ENCODE measurements at places on chromosomes 5 and 9.

GRCh38 chr5:107404595-107405374, 266.0 kb downstream of the EFNA5 start:
- no peak for DNase-seq

GRCh38 chr9:110261632-110262031, 5.3 kb upstream of the TXN start:
- no peak for DNase-seq

GRCh38 chr9:108363311-108363710, 492.5 kb downstream of the ACTL7B start:
- DNase-seq, result no peak

DNA sequence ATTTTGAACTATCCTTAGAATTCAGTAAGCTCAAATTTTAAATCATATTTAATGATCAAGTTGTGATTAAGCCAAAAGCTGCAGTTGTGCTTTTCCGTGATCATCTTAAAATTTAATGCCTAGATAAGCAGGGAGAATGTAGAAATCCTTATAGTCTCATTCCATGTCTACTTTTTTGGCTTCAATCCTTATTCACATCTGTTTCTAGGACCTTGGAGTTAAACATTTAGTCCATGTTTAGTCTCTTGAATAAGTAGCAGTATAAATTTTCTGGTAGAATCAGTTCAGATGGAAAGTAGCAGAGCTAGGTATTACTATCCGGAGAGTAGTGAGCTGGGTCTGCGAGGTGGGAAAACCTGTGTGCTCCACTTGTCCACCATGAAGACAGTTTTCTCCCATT, 59.3 kb upstream of the RIOK2 start:
- no peak for DNase-seq

DNA sequence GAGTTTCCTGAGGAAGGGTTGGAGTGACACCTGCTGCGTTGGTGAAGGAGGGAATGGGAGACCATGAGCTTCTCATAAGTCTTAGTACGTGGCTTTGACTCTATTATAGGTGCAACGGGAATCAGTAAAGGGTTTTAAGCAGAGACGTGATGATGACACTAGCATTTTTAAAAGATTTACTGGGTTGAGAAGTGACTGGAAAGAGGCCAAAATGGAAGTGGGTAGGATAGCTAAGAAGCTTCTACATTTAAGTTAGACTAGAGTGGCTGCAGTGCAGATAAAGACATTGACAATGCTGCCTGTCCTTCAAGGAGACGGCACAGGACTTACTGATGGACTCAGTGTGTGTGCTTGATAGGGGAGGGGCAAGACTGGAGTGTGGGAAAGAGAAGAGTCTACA, 6.2 kb downstream of the GAPT start:
- DNase-seq, result no peak

DNA sequence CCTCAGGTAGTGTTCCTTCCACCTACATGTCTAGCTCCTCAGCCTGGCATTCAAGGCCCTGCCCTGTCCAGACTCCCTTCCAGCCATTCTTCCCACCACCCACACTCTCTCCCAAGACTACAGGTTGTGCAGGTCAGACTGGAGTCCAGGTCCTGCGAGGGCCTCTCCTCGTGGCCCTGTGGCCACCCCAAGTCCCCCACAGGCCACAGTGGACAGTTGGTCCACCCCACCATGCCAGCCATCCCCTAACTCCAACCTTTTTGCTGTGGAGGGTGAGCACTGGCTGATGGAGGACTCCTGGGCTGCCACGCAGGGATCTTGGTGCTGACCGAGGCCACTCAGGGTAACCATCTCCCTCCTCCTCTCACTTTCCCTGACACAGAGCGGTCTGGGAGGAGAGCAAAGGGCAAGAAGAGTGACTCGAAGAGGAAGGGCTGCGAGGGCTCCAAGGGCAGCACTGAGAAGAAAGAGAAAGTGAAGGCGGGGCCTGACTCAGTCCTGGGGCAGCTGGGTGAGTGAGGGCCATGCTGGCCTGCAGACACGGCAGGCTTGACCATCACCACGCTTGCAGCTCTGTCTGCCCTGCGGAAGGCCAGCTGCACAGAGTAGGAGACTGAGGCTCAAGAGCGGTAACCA, 51.0 kb downstream of the JADE2 start:
- no peak for DNase-seq

DNA sequence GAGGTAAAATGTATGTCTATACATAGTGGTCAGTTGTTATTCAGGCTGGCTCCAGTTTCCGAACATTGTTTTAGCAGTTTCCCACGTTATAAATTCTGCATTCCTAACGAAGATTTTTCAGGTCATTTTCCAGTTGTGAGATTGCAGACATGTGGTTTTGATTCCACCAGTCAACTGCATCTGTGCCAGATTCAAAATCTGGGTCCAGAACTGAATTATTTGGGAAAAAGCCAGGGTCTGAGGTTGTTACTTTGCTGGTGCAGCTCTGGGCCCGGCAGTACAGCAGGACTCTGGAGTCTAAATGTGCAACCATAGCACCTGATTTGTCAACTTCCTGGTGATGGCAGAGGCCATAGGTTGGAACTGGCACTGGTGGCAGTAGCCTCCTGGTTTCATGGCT, 105.7 kb upstream of the MEGF10 start:
- DNase-seq, result no peak

DNA sequence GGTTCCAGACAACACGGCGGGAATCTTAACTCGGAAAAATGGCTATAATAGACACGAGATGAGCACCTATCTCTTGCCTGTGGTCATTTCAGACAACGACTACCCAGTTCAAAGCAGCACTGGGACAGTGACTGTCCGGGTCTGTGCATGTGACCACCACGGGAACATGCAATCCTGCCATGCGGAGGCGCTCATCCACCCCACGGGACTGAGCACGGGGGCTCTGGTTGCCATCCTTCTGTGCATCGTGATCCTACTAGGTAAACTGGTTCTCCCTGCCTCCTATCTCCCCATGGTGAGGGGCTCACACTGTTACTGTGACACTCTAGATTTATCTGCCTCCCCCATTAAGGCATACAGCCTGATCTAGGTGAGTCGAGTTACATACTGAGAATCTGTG, 124.2 kb downstream of the CDH6 start:
- no peak for DNase-seq

GRCh38 chr5:143405063-143405848, 1.8 kb upstream of the NR3C1 start:
- peak; percentile 75 for DNase-seq

DNA sequence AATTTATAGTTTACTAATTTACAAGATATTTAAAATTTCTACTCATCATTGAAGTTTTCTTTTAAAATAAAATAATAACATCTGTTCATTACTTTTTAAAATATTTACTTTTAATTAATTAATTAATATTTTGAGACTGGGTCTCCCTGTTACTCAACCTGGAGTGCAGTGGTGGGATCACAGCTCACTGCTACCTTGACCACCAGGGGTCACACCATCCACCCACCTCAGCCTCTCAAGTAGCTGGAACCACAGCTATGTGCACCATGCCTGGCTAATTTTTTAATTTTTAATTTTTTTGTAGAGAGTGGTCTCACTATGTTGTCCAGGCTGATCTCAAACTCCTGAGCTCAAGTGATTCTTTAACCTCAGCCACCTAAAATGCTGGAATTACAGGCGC, 1013.6 kb downstream of the CDH9 start:
- DNase-seq, result no peak

- DNase-seq, result no peak
Measured at GRCh38 chr9:132242621-132243155, 80.8 kb downstream of the NTNG2 start.

DNA sequence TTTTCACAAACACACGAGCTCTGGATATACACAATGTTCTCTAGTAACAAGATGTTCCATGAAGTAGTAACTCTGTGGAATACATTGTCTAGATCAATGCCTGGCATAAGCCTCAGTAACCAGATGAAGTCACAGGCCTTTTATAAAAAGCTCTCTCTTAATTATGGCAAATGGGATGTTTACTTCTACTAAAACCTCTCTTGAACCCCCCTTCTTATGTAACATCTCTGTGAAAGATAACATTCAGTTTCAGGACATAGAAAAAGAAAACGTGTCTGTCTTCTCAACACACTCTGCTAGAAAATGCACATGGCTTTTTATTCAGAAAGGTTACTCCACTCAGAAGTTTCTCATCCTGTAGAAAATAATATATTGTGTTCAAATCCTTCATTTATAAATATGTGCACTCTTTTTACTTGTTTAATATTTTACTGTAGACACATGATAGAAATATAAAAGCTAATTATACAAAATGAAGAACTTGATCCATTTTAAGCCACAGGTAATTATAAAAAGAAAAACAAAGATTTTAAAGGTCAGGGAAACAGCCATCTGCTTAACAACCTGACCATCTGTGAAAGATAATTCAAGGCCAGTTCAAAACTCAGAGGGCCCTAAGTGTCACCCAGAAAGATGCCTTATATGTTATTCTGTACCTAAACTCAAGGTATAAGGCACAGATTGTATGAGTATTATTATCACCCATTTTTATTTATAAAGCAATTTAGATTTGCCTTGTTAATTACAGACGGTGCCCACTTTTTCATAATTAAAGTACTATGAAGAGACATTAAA, 812.0 kb downstream of the CDH18 start:
- no peak for DNase-seq

DNA sequence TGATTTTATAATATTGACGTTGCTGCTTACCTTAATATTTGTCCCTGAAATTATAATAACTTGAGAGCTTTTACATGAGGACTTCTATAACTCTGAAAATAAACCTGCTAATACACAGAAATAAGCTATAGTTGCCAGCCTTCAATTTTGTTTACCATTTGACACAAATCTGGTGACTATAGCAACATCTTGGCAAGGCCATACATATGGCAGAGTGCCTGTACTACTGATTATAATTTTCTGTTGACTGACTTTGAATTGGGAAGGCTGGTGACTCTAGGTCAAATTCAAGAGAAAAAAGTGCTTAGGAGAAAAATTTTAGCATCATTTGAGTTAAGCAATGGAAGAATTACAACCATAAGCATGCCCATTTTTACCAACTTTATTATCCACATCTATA, 581.4 kb upstream of the PTPRD start:
- DNase-seq, result no peak

DNA sequence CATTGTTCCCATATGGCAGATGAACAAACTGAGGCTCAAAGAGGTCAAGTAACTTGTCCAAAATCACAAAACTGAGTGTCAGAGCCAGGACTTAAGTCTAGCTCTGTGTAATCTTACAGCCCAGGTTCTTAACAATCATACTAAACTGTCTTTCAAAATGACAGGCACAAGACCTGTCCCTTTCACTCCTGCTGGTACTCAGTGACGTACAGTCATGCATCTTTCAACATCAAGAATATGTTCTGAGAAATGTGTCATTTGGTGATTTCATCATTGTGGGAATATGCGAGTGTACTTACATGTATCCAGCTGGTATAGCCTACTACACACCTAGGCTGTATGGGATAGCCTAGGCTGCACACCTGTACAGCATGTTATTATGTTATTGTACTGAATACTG, 646.8 kb upstream of the WWC1 start:
- DNase-seq, result no peak

- DNase-seq, result no peak
Measured at GRCh38 chr9:74444369-74444768, 52.8 kb upstream of the RORB start.

GRCh38 chr9:97907046-97907445, 15.3 kb downstream of the TRMO start:
- no peak for DNase-seq

GRCh38 chr5:125798307-125798706, 624.9 kb upstream of the GRAMD2B start:
- DNase-seq, result no peak

DNA sequence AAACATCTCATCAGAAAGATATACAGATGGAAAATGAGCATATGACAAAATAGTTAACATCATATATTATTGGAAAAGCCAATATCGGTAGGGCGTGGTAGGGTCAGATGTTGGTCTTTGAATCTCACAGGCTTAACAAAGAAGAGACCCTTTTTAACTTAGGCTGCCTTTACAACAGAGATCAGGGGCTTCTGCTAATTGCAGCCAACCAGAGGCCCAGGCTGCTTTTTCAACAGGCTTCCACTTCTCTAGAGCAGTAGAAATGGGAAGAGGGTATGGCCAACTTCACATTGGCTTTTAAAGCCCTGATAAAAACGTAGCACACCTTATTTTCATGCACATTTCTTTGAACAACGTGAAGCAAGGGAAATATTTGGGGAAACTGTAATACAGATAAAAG, 764.3 kb upstream of the CTNND2 start:
- no peak for DNase-seq
